Hepatocyte (in vitro differentiated cells): ENCODE measurements at places on chromosomes 7 and 10. TPM values are rescaled to one million over a fixed set of nuclear protein-coding genes. Genes with fewer than 3 reads are reported as not detected.

Gene SYT15
- 1.1 and 1.2 TPM in 2 replicates for polyA plus RNA-seq

DNA sequence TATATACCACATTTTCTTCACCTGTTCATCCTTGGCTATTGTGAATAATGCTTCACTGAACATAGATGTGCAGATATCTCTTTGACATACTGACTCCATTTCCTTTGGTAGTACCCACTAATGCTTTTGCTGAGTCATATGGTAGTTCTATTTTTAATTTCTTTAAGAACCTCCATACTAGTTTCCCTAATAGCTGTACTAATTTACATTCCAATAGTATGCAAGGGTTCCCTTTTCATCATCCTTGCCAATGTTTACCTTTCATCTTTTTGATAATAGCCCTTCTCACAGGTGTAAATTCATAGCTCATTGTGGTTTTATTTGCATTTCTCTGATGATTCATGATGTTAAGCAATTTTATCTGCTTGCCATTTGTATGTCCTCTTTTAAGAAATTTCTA is 159.9 kb downstream of the CALCR start:
- no peak for DNase-seq

GRCh38 chr7:157938211-157938610 is 601.4 kb downstream of the DNAJB6 start:
- no peak for DNase-seq

DNA sequence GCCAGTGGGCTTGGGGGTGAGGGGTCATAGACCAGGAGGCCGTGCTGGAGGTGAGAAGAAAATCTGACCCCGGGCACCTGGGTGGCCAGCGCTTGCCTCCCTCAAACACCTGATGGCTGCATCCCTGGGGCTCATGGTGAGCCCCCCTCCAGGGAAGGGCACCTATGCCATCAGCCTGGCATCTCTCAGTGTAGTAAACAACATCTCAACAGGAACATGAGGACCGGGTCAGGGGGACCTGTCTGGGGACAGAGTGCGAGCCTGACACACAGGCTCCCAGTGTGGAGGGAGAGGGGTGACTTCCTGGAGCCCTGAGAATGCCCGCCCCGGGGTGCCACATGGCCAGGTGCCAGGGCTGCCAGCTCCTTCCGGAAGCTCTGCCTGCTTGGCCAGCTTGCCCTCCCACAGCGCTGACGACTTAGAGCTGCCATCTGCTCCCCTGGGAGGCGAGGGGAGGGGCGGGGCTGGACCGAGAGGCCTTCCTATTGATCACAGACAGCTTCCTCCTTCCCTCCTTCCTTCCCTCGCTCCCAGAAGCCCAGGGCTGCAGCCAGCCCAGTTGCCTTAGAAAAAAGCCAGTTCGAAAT is 12.3 kb downstream of the STX1A start:
- DNase-seq, result no peak
